ENCODE measurements at places on chromosomes 7 and 10.

- DNase-seq: no peak
Measured at GRCh38 chr10:789831-790701, 100.6 kb upstream of the DIP2C start.

DNA sequence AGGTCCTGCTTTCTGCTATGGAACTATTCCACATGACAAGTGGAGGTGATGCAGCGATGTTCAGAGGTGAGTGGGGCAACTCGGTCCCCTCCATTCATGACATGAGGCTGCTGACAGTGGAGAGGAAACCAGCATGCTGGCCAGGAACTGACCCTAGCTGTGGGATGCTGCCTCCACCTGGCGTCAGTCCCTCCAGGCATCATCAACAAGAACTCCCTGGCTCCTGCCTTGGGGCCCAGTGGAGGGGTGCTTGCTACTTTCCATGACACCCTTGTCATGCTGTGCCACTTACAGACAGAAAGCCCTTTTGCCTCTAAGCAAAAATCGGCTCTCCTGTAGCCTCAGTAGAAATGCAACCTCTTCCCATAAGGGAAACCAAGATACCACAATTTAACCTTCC lies 118.5 kb downstream of the LRRC18 start:
- DNase-seq: no peak

DNA sequence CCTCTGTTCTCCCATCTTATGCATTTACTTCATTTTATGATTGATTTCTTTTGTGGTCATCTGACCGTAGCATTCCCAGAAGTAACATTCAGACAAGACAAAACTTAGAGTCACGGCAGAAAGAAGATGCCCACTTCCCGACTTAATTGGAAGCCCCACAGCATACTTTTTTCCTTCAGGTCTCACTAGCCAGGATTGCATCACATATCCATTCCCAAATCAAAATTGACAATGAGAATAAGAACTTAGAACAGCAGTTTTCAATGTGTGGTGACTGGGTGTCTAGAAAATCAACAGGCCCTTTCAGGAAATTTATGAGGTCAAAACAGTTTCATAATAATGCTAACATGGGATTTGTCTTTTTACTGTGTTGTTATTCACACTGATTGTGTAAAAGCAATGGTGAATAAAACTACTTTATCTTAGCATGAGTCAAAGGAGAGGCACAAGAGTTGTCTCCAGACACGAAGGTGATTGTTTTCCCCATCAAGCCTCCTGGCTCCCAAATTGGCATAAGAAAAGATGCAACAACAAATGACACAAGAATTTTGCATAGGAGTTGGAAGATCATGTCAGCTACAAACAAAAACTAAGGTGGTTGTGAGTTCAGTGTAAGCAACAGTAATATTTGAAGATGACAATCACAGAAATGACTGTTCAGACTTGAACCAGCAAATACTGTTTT lies 493.9 kb downstream of the HTR7 start:
- no peak for DNase-seq

GRCh38 chr10:110344622-110345021 lies 39.9 kb upstream of the SMNDC1 start:
- DNase-seq: peak; percentile 21

GRCh38 chr7:106071999-106072714 lies 40.0 kb downstream of the SYPL1 start:
- peak; percentile 45 for DNase-seq

- DNase-seq: no peak
Measured at GRCh38 chr7:92973974-92974373, 137.6 kb upstream of the CDK6 start.

DNA sequence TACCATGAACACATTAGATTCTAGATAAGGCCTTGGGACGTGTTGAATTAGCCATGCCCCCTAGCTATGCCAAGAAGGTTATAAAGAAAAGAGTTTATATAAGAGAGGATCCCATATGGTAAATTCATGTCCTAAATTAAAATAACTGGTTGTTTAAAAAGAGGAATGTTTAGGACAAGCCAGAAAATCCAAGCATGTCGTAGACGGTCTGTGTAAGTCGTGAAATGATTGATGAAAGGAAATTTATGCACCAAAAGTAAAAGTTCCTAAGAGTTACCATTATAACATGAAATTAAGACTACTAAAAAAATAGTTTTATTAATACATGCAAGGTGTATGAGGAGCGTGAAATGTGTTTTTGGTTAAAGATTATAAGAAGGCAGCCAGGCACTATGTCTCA lies 624.9 kb downstream of the ARL4A start:
- DNase-seq: no peak

DNA sequence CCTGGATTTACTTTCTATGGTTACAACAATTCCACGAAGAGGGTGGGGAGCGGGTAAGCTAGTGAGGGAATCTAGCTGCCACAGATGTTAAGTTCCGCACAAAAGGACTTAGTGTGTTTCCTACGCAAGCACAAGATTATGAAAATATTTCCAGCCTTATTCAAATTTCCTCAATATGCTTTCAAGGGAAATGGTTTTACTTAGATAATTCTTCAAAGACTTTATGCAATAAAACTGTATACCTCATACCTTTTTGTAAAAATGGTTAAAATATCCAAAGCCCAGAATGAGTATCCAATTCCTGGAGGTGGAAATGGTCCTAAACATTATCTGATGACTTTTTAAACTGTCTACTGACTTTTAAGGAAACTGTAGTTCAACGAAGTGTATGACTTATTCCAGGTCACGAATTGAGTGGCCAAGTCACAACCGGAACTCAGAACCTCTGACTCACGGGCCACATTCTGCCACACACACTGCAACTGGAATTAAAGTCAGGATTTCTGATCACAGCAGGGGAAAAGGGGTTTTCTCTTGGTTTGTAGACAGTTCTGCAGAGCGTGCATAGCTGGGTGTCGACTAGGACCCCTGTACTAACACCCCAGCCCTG lies 20.2 kb upstream of the INSIG1 start:
- DNase-seq: no peak

GRCh38 chr10:83166344-83166743 lies 973.0 kb upstream of the GHITM start:
- no peak for DNase-seq

DNA sequence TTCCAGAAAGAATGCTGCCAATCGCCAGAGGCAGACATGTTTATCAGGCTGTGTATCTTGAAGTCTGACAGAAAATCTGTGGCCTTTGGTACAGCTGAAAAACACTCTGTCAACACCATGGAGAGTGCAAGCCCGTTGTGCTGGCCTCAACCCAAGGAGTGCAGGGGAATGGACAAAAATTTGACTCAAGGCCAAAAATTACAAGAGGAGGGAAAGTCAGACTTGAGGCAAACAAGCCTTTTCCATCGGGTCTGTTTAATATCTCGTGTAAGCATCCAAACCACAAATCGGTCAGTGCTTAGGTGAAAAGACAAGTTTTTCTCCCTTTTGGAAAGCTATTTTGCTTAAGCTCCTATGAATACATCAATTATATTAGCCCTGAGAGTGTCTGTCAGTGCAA lies 305.3 kb upstream of the NFE2L3 start:
- DNase-seq: peak; percentile 91

DNA sequence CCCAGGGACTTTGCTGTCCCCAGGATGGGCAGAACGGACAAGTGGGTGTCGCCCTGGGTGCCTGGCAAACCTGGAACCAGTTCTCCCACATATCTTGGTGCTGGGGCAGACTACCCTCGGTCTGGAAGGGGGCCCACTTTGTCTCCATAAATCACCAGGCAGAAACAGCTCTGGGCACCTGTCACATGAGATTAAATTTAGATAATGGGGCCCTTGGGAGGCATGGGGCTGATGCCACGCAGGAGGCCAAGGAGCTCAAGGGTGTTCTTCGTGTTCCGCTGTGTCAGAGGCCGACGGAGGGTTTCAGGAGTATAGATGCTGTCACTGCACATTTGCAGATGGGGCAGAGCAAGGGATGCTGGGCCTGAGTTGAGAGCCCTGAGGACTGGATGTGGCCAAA lies 72.7 kb downstream of the TMEM130 start:
- DNase-seq: no peak

DNA sequence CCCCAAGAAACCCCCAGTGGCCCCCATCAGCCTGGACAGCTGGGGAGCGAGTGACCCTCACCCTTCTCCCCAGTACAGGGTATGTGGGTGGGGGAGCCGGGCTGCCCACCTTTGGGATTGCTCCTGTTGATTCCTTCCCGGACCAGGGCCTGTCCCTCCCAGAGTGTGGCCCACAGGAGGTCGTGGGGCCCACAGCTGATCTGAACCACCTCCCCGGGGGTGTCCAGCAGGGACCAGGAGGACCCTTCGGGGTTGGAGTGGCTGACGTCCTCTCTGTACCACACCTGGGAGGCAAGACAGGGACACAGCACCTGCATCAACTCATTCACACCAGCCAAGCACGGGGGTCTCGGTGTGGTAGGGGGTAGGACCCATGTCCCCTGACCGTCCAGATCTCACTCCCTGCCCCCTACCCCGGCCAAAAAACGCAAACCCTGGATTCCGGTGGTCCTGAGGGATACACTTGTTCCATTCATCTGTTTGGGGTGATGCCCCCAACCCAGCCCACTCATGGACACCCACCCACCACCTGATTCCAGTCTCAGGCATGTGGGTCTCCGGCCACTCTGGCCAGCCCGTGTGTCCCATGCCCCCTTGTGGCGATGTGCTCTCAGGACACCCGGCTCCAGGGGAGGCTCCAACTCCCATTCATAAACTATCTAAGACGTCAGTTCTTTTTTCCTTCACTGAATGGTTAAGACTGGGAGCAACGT lies 10.9 kb downstream of the TECPR1 start:
- no peak for DNase-seq

- DNase-seq: no peak
Measured at GRCh38 chr10:100661520-100661919, 83.9 kb upstream of the PAX2 start.

Data from NCI-H446 (cell line).